Myocyte (in vitro differentiated cells): ENCODE measurements at places on chromosomes 1 and 21.

DNA sequence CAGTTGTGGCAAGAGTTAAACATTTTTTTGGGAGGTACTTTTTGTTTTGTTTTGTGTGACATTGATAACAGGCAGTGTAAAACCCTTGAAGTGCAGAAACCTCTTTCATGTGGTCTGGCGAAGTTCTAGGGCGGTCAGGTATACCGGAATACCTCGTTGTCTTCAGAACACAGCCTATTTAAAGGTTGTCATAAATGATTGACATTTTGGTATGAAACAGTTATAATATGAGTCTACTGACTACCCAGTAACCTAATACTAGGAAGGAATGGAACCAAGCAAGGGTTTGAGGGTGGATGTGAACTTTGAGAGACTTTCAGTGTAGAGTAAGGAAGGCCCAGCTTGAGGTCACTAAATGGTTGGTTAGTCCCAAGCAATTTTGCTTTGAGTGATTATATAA is 40.5 kb downstream of the PATJ start:
- DNase-seq, result no peak

- DNase-seq, result no peak
Observed at GRCh38 chr1:235015291-235015985, 113.2 kb downstream of the TOMM20 start.

- DNase-seq, result peak; percentile 59
Observed at GRCh38 chr21:38913120-38913892, 107.6 kb downstream of the ETS2 start.

DNA sequence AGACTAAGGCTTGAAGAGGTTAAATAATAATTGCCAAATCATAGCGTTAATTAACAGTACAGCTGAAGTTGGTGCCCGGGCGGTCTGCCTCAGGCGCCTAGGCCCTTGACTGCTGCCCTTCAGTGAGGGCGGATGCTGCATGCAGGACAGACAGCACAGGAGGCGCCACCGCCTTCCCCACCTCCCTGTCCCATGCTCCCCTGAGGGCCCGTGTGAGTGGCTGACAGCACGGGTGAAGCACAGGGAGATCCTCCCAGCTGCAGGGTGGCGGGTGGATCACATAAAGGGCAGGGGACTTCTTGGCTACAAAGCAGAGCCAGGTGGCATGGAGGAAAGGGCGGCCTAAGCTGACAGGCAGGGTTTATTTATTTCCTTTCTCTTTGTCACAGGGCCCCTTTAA is 49.1 kb downstream of the DDX20 start:
- DNase-seq, result no peak

- no peak for DNase-seq
Observed at GRCh38 chr1:5845376-5845775, 146.8 kb downstream of the NPHP4 start.

GRCh38 chr1:219329578-219329977 is 155.9 kb downstream of the LYPLAL1 start:
- no peak for DNase-seq
